GM23248 (cell line): ENCODE measurements at places on chromosomes 6 and 20. TPM values are rescaled to one million over a fixed set of nuclear protein-coding genes. Genes with fewer than 3 reads are reported as not detected.

MATN4 gene
- total RNA-seq, result not detected in 2 replicates

GRCh38 chr20:49824206-49824605 lies 11.6 kb downstream of the SLC9A8 start:
- DNase-seq, result peak; percentile 71

DNA sequence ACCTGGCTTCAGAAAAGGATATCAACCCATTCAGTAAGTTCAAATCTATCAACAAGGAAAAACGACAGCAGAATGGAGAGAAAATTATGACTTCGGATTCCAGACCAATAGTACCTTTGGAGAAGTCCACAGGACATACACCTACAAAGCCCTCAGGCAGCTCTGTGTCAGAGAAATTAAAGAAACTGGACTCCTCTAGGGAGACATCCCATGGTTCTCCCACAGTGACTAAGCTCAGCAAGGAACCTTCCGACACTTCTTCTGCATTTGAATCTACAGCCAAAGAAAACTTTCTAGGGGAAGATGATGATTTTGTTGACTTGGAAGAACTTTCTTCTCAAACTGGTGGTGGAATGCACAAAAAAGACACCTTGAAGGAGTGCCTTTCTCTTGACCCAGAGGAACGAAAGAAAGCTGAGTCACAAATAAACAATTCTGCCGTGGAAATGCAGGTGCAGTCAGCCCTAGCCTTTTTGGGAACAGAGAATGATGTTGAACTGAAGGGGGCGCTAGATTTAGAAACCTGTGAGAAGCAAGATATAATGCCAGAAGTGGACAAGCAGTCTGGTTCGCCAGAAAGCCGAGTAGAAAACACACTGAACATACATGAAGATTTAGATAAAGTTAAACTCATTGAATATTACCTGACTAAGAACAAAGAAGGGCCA lies 67.4 kb upstream of the HINT3 start:
- DNase-seq, result peak; percentile 53

E2F3 gene
- total RNA-seq, result 4.1 and 4.8 TPM in 2 replicates

- no peak for DNase-seq
These were observed 2.8 kb downstream of the SNHG17 start for GRCh38 chr20:38432292-38432691.

MUC21 gene
- total RNA-seq, result not detected in 2 replicates

- no peak for DNase-seq
These were observed 48.2 kb upstream of the ARG1 start for GRCh38 chr6:131524695-131525336.

DNA sequence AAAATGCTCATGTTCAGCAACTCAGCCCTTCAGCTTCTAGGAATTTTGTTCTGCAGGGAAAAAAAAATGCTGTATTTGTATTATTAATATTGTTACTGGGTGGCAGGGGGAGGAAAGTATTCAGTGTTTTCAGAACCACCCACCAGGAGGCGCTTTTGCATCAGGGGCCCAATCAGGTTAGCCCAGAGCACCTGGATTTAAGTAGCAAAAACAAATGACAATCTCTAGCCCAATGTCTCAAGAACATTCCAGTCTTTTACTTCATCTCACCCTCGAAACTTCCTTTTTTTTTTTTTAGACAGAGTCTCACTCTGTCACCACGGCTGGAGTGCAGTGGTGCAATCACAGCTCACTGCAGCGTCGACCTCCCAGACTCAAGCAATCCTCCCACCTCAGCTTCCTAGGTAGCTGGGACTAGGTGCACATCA lies 635 bp upstream of the C20orf203 start:
- DNase-seq, result peak; percentile 68

DNA sequence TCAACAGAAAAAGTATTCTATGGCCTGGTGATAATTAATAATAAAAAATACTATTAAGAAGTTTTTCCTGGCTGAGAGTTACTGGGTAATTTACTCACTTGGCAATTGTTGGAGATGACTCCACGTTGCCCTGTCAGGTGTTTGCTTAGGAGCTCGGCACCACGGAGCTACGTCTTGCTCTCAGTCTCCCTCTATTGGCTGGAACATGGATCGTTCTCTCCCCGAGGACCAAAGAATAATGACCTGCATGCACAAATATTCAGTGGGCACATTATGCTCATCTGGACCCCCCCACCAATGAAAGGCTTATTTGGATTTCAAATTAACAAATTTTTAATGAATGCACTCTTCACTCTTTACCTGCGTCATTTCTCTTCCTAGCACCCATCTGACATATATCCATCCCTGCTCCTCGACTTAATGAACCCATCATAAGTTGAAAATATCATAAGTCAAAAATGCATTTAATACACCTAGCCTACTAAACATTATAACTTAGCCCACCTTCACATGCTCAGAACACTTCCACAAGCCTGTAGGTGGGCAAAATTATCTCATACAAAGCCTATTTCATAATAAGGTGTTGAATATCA lies 71.0 kb upstream of the CD83 start:
- peak; percentile 79 for DNase-seq

EDN1 gene
- 1.8 and 6.3 TPM in 2 replicates for total RNA-seq

DNA sequence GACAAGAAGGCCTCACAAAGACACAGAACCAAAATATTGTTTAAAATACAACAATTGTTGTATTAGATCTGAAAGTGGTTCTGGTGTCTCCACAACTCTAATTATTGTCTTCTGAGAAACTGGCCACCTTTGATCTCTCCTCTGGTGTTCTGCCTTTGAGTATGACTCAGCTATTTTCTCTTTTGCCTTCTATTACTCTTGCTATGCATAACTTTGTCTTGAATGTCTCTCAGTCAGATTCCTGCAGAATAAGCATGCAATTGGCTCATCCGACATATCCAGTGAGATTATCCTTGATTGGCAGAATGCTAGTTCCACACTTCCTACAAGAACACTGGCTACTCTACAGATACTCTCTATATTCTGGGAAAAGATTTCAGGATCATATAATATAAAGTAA lies 14.3 kb upstream of the EPM2A start:
- peak; percentile 83 for DNase-seq

DNA sequence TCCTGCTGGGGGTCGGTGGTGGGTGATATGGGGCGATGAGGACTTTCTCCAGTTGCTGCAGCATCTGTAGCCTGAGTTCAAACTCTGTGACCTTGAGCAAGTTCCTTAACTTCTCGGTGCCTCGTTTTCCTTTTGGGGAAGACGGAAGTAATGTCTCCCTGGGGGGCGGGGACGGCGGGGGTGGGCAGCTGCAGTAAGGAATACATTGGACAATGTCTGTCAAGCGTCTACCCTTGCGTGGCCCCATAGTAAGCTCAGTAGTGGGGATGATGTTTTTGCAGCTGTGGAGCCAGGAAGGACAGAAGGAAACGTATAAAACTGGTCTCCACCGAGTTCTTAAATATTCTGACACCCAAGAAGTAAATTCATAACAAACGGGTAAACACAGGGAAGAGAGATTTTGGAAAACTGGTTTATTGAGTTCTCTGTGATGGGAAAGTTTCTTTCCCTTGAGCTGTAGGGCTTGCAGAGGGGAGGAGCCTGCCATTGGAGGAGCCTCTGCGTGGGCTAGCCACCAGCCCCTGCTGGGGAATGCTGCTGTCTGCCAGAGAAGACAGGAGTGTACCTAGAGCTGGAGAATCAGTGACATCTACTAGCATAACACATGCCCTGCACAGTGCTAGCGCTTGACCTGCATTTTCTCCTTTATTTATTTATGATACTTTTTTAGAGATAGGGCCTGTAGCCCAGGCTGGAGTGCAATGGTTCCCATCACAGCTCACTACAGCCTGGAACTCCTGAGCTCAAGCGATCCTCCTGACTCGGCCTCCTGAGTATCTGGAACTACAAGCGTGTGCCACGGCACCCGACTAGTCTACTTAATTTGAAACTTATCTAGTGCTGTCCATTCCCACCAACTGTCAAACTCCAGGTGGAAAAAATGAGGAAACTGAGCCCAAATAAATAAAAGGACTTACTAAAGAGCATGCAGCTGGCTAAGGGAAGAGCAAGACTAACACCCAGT lies 1.2 kb upstream of the ACSS1 start:
- DNase-seq, result peak; percentile 30

DDX43 gene
- total RNA-seq, result 0.11 and 0.13 TPM in 2 replicates

- DNase-seq, result peak; percentile 83
These were observed 14.8 kb upstream of the TENT5A start for GRCh38 chr6:81767163-81767891.

GRCh38 chr6:166691199-166691598 lies 64.1 kb upstream of the RPS6KA2 start:
- peak; percentile 11 for DNase-seq

- peak; percentile 98 for DNase-seq
These were observed 3.5 kb downstream of the PIGT start for GRCh38 chr20:45419188-45420091.

- DNase-seq, result no peak
These were observed 37.9 kb upstream of the CHD6 start for GRCh38 chr20:41655962-41656618.

DNA sequence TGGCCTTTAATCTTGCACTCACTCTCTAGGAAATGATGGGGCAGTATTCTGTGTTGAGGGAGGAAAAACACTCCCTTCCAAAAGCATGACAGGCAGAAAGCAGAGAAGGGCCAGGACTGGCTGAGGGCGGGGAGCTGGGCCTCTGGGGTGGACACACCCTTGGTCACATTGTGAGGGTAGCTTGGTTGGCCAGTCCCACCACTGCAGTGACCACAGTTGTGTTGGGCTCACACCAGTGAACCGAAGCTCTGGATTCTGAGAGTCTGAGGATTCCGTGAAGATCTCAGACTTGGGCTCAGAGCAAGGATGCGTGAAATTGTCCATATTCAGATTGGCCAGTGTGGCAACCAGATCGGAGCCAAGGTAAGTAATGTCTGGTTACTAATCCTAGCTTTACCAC lies at the start of gene TUBB1:
TUBB1 (plus strand) TSS at position 213 of the 400 bp plus-strand sequence; CDS start at position 307, 94 bp downstream.
- no peak for DNase-seq

BANF2 gene
- not detected in 2 replicates for total RNA-seq

TPX2 gene
- total RNA-seq, result 35.5 and 39.6 TPM in 2 replicates

GRCh38 chr6:24477070-24477469 lies 12.3 kb downstream of the GPLD1 start:
- DNase-seq, result no peak

DNA sequence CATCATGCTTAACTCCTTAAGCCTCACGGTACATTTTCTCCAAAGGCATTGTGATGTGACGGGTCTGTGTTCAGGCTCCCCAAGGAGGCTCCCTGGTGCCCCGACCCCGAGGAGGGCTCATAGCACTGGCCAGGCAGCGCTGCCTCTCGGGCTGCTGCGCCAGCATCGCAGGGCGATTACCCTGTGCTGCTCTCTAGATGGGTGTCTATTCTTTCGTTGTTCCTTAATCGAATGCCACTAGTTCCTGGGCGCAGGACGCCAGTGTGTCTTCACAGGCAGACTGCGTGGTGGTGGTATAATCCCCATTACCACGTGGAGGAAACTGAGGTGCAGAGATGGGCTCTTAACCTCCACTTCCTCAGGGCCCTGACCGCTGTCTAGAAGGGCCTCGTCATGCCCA lies 267.4 kb downstream of the CDH4 start:
- DNase-seq, result no peak

DNA sequence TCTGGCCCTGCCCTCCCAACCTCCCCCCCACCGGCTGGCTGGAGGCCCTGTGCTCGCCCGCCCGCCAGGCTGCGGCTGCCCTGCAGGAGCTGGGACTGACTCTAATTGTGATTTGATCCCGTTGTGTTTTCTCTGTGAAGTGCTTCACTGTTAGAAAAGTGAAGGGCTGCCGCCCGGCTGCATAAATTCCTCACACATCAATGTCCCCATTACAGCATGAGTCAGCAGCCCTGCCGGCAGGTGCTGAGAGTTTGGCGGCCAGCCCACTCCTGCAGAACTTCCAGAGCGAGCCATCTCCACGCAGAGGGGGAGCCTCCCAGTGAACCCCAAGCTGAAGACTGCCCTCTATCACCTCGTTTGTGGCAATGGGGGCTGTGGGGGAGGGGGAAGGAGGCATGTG lies 137.9 kb downstream of the DLL1 start:
- no peak for DNase-seq

GRCh38 chr6:169173532-169174268 lies 79.9 kb downstream of the THBS2 start:
- DNase-seq, result no peak

DNA sequence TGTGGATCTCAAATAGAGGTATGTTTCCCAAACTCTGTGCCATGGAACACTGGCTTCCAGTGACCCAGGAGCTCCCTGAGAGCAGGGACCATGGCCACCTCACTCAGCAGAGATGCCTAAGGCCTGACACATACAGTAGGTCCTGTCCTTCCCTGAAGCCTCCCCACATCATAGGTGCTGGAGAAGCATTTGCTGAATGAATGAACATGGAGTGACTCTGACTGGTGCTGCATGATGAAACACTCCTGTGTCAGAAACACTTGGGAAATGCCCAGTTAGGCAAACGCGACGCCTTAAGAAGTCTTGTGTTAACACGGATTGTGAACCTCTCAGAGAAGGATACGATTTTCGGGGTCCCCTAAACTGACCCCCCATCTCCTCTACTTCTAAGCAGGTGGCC lies 14.3 kb downstream of the SLA2 start:
- peak; percentile 24 for DNase-seq

GRCh38 chr6:111938710-111939109 lies 65.5 kb upstream of the FYN start:
- DNase-seq, result peak; percentile 75

GRCh38 chr20:35871259-35871771 lies 83.0 kb downstream of the SCAND1 start:
- DNase-seq, result peak; percentile 58

XKR7 gene
- total RNA-seq, result not detected in 2 replicates
